ENCODE measurements at places on chromosomes 16 and 17. TPM values are rescaled to one million over a fixed set of nuclear protein-coding genes. Genes with fewer than 3 reads are reported as not detected.

DNA sequence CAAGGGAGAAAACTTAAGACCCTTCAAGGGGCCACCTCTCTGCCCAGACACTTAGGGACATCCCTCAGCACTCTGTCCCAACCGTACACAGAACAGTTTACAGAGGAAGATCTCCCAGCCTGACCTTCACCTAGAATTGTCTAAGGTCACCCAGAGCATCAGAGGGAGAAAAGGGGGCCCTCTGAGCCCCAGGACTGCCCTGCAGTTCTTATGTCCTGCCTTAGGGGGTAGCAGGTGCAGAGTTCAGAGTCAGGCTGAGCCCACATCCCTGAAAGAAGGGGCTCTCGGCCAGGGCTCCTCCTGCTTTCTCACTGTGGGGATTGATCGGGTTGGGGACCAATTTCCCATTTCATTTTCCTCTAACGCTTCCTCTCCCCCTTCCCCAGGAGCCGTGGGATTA lies 15.4 kb downstream of the CA4 start:
- DNase-seq, result no peak

- DNase-seq, result no peak
Measured at GRCh38 chr17:45975640-45976295, 23.3 kb upstream of the STH start.

DNA sequence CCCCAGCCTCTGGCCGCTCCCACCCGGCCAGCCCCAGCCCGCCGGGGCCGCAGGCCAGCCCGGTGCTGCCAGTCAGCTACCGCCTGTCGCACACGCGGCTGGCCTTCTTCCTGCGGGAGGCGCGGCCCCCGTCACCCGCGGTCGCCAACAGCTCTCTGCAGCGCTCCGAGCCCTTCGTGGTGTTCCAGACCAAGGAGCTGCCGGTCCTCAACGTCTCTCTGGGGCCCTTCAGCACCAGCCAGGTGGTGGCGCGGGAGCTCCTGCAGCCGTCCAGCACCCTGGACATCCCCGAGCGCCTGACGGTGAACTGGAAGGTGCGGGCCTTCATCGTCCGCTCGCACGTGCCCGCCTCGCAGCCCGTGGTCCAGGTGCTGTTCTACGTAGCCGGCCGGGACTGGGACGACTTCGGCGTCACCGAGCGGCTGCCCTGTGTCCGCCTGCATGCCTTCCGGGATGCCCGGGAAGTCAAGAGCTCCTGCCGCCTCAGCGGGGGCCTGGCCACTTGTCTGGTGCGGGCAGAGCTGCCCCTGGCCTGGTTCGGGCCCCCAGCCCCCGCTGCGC lies 46.8 kb downstream of the TMEM132E start:
- DNase-seq, result peak; percentile 8

DNA sequence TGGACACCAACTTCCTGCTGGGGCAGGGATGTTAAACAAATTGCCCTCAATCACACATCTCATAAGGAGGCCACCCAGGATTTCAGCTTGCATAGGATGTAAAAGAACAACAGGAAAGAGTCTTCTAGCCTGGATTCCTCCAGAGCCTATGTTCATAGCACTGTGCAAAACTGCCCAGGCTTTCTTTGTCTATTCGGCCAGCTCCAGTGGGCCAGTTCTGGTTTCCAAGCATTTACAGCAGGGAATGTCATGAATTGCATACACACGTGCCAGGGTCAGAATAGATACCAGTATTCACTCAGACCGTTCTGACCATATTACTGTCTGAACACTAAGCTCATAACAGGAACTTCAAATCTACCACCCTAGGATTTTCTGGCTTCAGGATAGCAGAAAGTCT lies 273.2 kb downstream of the CDH8 start:
- no peak for DNase-seq

- DNase-seq, result no peak
Measured at GRCh38 chr17:50779747-50780353, 12.5 kb upstream of the ANKRD40CL start.

GRCh38 chr17:68431661-68432071 lies 25.6 kb downstream of the WIPI1 start:
- peak; percentile 55 for DNase-seq

DNA sequence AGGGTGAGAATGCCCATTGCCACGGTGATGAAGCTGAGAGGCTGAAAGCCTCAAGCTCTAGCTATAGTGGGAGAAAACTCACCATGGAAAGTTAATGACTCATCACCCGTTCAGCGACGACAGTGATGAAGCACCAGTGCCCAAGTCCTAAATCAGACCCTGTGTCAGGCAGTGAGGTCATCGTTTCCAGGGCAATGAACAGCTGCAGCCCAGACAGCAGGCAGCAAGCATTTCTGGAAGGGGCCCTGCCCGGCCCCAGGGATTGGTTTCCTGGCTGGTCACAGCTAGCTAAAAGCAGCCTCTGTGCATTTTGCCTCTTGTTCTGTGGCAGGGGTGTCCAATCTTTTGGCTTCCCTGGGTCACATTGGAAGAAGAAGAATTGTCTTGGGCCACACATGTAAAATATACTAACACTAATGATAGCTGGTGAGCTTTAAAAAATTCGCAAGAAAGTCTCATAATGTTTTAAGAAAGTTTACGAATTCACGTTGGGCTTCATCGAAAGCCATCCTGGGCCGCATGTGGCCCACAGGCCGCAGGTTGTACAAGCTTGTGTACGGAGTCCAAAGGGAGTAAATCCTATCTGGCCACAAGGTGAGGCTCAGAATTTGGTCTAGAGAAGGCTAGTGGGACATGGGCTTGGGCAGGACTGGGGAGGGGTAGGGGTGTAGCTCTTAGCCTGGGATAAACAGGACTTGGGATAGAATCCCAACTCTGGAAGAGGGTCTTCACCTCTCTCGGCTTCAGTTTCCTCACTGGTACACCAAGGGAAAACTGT lies 40.6 kb downstream of the MIS12 start:
- DNase-seq, result peak; percentile 97

- DNase-seq, result no peak
Measured at GRCh38 chr17:2366747-2367494, 29.6 kb downstream of the SGSM2 start.

CCL8 gene
- polyA plus RNA-seq, result not detected
